Fibroblast of pulmonary artery (primary cell): ENCODE measurements at places on chromosomes 13 and 19.

DNA sequence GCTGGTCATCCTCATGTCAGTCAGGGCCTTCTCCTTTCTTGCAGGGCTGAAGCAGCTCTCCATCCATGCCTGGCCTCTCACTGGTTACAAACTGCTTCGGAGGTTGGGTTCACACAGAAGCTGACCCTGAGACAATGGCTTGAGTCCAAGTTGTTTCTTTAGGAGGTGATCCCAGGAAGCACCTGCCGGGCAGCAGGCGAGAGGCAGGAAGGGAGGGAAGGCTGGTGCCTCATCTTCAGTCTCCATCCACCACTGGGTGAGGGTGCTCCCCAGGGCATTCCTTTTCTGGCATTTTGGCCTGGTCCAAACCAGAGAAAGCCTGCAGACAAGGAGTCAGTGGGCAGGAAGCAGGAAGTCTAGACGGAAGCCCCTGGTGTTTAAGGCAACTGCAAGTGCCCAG lies 17.6 kb upstream of the SPATA13 start:
- DNase-seq = no peak

DNA sequence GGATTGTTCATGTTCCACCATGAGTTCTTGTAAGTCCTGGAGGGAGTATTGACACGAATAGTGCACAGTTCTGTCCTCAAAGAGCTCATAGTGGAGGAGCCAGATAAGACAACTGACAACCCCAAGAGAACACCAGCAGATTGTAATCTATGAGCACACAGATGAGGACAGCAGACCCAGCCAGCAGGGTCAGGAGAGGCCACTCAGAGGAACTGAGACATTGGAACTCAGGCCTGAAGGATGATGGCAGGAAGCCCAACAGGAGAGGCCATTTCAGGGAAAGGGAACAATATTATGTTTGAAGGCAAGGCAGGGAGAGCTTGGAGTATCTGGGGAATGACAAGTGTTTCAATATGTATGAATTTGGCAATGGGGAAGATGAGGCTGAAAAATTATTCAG lies 63.7 kb upstream of the IPO5 start:
- DNase-seq = no peak

- DNase-seq = no peak
Observed at GRCh38 chr13:40442231-40442630, 224.2 kb downstream of the FOXO1 start.

GRCh38 chr13:79663435-79663834 lies 182.5 kb downstream of the NDFIP2 start:
- no peak for DNase-seq

DNA sequence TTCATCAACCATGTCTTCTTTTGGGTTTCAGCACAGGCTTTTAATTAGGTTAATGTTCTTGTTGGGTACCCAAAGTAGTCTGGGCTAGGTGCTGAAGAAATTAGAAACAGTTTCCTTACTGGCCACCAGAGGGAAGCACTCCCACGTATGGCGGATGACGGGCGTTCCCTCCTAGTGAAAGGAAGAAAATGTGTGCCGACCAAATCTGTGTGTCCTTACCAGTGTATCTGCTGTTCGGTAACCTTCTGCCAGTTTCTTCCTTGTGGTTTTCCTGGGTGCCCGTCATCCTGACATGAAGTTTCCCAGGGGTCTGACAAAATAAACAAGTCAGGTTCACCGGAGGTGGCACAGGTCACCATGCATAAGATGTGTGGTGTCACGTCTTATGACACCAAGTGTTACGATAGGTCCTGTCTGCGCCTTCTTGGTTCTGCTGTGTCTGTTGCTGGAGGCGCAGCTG lies 6.0 kb upstream of the WDR88 start:
- peak; percentile 78 for DNase-seq

DNA sequence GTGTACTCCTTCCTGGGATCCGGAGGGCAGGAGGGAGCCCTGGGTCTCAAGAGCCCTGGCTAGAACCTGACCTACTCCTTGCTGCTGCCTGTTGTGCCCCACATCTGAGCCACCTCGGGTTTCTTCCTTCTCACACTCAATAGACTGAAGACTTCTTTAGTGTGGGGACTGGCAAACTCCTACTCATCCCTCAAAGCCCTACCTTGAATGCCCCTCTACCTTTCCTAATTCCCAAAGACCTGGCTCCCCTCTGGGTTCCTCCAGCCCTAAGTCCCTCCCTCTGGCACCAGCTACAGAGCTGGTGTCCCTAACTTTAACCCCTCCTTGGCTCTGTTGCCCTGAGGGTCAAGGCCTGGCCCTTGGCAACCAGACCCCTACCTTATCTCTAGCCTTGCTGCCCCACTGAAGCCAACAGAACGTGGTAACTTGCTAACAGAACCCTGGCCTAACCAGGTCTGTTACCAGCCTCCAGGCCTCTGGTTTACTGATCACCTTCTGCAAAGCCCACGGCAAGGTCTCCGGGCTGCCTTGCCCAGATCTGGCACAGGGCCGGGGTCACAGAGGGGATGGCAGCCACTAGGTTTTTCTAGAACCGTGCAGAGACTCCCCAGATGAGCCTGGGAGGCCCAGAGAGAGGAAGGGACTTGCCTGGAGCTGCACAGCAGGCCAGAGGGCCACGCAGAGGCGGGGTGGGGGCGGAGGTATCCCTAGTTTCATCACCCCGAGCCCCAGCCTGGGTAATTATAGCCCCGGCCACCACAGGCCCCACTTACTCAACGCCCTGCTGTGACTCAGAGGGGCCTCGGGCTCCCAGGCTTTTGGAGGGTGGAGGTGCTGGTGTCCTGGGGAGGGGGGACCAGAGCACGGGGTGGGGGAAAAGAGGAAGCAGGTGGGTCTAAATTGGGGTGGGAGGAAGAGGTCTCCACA lies 15.3 kb downstream of the ZBTB7A start:
- DNase-seq = no peak

DNA sequence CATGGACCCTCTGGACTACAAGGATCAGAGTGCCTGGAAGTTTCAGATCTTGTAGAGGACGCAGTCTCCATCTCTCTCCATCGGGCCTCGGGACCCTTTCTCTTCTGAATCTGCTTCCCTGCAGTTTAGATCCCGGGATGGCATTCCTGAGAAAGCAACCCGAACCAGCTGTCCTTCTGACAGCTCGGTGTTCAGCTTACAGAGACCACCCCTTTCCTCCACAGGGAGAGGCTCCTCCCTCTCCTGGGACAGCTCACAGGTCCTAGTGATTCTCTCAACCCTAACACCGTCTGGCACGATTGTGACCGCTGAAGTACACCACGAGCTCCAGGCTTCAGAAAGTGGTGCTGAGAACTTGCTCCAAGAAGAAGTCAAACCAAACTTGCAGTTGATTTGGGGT lies 18.2 kb downstream of the CRX start:
- no peak for DNase-seq

- DNase-seq = peak; percentile 94
Observed at GRCh38 chr13:113493315-113493951, 2.9 kb upstream of the DCUN1D2 start.

- no peak for DNase-seq
Observed at GRCh38 chr13:103067751-103068555, 1.7 kb upstream of the SLC10A2 start.

DNA sequence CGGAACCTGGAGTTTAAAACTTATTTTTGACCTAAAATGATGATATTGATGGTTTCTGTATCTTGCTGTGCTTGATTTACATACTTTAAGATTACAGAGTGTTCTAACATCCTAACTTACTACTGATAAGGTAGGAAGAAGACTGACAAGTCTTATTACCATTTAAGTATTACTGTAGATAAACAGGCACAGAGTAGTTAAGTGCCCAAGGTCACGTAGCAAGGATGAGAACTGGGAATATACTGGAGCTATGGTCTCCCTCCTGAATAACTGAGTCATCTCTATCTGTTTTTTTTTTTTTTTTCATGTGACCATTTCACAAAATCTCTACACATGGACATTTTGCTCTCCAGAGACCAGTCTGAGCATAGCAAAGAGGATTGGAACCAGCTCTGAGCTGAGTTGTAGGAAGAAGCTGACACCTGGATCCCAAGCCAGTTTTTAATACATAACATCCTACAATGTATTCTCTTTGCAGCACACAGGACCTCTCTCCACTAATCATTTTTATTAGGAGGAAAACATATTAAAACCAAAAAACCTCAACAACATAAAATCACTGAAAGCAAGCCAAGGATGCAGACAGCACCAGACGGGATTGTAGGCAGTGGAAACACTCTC lies 173.5 kb downstream of the DNAJC15 start:
- DNase-seq = no peak

GRCh38 chr19:4582980-4583842 lies 23.7 kb upstream of the SEMA6B start:
- DNase-seq = no peak

- no peak for DNase-seq
Observed at GRCh38 chr19:6239871-6240676, 39.7 kb downstream of the MLLT1 start.

DNA sequence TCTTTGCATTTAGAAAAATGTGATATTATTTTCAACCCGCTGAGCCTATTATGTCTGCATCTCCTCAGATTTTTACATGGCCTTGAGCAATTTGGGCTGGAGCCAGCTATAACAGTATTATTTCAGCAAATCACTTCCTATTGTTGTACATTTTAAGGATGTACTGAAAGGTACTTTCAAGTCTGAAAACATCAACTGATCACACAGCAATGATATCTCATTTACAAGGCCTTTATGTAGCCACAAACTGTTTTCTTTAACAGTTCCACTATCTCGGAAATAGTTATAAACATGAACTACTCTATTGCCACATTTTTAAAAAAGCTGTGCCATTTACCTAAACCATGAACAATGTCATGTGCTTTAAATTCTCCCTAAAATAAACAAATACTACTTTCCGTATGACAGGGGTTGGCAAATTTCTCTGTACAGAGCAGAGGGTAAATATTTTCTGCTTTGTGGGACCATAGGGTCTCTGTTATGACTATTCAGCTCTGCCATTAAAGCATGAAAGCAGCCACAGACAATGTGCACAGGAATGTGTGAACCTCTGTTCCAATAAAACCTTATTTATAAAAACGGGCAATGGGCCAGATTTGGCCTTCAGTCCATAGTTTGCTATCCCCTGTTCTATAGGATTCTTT lies 560.4 kb downstream of the GPC6 start:
- peak; percentile 28 for DNase-seq

- DNase-seq = no peak
Observed at GRCh38 chr13:103356226-103356864, 290.1 kb upstream of the SLC10A2 start.

GRCh38 chr13:29654384-29654783 lies 58.9 kb upstream of the SLC7A1 start:
- no peak for DNase-seq

DNA sequence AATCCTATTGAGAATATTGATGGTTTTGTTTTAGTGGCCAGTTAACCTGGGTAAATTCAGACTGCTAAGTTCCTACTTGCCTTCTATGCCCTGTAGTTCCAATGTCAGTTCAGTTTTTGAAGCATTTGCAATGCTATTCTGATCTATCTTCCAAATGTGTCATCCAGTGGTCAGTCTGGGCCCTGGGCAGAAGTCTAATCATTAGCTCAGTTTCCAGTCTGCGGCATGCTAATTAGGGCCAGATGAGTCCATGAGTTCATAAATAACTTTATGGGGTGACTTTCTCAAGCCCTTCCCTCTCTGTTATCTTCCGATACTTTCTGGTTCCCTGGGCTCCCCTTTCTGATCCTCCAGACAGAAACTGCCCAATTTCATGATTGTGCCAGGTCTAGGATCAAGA lies 32.7 kb downstream of the FAM187B start:
- no peak for DNase-seq

DNA sequence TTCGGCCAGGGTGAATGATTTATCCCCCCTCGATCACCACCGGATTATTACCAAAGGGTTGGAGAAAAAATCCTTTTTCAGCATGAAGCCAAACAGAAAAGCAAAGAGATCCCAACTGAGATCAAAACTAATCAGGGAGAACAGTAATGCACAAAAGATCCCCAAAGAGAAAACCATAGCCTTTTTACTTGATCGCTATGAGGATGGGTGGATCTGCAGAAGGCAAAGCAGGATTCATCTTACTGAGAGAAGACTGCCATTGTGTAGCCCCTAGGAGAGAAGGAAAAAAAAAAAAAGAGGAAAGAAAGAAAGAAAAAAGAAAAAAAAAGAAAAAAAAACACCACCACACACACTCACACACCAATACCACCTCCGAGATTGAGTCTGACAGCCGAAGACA lies at the start of gene FGF14:
Gene FGF14, minus strand, starts transcription at position 283 of the 400 bp plus-strand sequence.
- DNase-seq = no peak

DNA sequence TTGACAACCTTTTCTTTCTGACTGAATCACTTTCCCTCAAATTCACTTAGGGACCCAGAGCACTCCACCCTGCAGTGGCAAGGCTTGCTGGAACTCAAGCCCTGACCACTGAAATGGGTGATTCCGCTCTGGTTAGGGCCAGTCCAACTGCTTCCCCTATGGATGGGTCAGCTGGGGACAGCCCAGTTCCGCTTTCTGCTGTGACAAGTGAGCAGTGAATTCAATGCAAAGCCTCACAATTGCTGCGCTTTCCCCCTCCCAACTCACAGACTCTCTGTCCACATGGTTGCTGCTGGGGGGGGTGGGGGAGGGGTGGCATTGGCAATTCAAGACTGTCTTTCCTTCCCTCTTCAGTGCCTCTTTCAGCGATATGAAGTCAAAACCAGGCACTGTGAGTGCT lies 18.7 kb downstream of the CD70 start:
- no peak for DNase-seq

DNA sequence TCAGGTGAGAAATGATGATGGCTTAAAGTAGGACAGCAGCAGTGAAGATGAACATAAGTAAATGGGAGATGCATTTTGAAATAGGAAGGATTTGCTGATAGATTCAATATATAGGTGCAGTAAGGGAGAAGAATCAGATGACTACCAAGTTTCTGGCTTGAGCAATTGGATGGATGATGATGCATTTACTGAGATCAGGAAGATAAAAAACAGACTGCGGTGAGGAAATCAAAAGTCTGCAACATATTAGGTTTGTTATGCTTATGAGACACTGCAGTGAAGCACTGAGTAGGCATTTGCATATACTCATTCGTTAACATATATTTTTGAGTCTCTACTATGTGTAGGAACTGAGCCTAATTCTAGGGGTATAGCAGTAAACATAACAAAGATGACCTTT lies 184.2 kb downstream of the LACC1 start:
- DNase-seq = no peak

DNA sequence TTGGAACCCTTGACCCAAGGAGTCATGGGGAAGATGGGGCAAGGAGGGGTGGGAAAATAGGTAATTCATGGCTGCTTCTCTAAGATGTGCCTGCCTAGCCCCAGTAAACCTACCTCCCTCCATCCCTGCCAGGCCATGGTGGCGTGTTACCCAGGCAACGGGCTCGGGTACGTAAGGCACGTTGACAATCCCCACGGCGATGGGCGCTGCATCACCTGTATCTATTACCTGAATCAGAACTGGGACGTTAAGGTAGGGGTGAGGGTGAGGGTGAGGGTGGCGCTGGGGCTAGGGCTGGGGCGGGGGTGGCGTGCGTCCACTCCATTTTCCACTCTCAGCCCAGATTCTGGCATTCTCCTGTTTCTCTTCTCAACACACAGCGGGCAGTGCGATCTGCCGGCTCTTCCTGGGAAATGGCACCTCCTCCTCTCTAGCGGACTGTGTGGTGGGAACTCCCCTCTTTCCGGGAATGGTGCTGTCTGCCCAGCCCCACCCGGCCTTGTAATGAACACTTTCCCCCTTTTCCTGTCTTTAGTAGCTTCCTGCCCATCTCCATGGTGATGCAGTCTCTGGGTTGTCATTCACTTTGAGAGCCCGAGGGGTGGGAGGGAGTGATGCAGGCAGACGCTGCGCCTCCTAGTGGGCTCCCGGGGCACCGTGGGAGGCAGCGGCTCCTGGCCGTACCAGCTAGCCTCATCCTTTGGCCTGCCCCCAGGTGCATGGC lies 7.6 kb downstream of the EGLN2 start:
- DNase-seq = peak; percentile 99
